ENCODE measurements at places on chromosomes 2 and 18. TPM values are rescaled to one million over a fixed set of nuclear protein-coding genes. Genes with fewer than 3 reads are reported as not detected.

The HOXD12 gene
- not detected for total RNA-seq

The SLC9A2 gene
- under 0.01 TPM for total RNA-seq

The RAB12 gene
- total RNA-seq, result 37.9 TPM

The CDH2 gene
- total RNA-seq, result 1.1 TPM

The STAT4 gene
- 4.8 TPM for total RNA-seq
